Activated CD8-positive, alpha-beta memory T cell treated with anti-CD3 and anti-CD28 coated beads, Interleukin-2, amount 50 U/mL, for 4 hours (primary cell): ENCODE measurements at places on chromosomes 7 and 10.

GRCh38 chr7:65923316-65923715 is 50.4 kb downstream of the VKORC1L1 start:
- DNase-seq = no peak

- no peak for DNase-seq
These were observed 18.7 kb downstream of the HERPUD2 start for GRCh38 chr7:35676211-35676610.

DNA sequence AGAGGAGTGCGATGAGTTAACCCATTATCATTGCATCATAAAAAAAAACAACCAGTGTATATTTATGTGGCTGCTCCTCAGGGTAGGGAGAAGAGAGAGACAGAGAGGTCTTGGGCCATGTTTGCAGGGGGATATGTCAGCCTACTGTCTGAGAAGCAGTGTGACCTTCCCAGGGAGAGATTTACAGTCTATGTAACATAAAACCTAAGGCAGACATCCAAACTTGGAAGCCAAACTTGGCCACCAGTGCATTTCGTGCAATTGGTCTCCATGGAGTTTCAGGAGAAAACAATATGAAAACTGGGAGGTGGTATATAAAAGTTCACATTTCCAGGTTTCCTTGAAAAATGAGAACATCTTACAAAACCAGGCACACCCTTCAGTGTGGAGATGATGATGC is 85.9 kb upstream of the CXCL12 start:
- DNase-seq = no peak

- no peak for DNase-seq
These were observed 427.1 kb downstream of the GPAM start for GRCh38 chr10:111756217-111757061.

GRCh38 chr7:127446842-127447241 is 54.3 kb upstream of the ZNF800 start:
- DNase-seq = no peak

GRCh38 chr7:143444785-143445184 is 1.5 kb downstream of the TAS2R60 start:
- DNase-seq = no peak

DNA sequence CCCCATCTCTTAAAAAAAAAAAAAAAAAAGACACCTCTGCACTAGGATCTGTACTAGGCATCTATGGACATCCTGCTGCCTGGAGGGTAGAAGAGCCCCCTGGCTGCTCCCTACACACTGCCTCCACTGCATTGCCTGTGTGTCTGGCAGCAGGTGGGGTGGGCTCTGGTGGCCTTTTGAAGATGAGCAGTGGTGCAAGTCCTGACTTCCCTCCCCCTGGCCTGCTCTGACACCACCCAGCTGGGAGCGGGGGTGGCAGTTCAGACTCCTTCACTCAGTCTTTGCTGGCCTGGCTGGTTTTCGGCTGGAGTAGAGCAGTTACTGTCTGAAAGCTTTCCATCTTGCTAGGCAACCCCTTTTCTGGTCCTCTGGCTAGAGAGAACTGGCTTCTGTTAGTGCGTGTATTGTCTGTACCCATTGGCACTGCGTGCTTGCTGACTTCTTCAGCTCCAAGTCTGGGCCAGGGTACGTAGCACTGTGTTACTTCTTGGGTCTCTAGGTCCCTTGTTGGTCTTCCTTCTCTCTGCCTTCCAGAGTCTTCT is 17.6 kb downstream of the C10orf62 start:
- DNase-seq = no peak

DNA sequence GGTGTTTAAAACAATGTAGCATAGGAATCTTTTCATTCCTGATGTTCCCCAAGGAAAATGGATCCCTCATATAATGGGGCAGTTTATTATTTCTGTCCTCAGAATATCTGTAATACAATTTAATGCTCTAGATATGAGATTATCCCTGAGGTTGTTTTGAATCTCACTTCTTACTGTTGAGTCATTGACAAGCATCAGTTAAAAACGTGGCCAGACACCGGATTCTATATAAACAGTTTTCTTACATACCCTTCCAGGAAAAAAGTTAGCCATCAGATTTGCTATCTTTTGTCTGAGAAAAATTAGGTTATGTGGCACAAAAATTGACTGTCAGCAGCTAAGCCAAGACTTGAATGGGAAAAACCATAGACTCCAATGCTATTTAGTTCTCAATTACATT is 539.8 kb upstream of the CELF2 start:
- no peak for DNase-seq

DNA sequence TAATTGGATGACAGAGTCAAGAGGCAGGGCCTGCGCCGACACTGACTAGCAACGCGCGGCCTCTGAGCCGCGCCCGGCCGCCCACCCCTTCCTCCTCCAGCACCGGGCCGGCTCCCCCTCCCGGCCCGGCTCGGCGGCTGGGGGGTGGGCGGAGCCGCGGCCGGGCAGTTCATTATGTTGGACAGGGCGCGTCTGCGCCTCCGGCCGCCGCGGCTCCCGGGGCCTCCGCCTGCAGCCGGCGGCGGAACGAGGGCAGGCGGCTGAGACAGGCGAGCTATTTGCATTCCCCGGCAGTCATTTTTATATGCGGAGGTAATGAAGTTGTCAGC is 106.7 kb downstream of the SNX10 start:
- DNase-seq = peak; percentile 21

DNA sequence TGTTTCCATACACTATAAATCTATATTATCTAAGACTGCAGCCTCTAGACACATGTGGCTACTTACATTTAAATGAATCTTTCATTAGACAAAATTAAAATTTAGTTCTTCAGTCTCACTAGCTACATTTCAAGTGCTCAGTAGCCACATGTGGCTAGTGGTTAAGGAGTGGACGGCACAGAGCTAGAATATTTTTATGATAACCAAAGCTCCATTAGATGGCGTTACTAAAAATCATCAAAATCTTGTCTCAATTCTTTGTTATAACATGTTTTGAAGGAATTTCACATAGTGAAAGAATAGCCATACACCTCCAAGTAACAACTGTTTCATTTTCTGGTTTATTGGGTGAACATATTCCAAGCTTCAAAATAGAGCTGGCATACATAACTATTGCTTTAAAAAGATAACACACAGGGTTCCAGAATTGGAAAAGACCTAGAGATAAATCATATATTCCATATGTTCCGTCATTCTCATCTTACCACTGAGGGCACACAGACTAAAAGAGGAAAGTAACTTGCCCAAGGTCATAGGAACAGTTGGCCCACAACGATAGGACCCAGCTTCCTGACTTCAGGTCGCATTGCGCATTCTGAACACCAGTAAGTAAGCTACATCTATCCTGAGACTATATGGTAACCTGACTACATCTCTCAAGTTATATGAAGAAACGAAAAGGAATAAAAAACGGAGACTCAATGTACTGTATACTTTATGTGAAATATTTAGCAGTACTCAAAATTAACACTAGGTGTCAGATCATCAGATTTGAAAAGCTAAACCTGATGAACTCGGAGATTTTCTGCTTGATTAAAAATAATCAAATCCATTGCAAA is 66.6 kb downstream of the CAV1 start:
- DNase-seq = no peak

GRCh38 chr7:81195033-81195432 is 276.2 kb upstream of the SEMA3C start:
- no peak for DNase-seq

DNA sequence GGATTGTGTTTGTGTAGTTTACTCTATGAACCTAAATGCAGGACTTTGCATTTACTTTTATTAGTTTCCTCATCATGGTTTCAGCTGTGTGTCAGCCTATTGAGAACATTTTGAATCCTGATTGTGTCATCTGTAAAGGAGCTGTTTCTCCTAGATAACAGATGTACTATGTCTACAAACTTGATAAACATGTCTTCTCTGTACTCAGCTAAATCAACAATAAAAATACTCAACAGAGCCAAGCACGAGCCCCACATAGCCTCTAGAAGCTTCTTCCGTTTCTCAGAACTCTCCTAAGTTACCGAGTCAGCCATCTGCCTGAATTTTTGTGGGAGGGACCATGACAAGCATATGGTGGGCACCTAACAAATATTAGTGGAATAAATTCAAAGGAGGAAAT is 234.7 kb downstream of the SKAP2 start:
- no peak for DNase-seq

DNA sequence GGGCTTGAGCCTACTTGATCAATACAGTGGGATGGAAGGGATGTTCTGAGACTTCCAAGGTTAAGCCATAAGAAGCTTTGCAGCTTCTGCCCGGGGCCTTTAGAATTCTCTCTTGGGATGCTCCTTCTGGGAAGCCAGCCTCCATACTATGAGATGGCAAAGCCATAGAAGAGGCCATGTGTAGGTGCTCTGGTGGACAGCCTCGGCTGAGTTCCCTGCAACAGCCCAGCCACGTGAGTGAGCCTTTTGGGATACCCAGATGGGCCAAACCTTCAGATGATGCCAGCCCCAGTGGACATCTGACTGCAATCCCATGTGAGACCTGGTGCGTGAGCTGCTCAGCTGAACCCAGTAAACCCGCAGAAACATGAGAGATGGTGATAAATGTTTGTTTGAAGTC is 370.6 kb downstream of the RPS24 start:
- no peak for DNase-seq

GRCh38 chr7:47343061-47343455 is 238.9 kb downstream of the TNS3 start:
- DNase-seq = no peak

DNA sequence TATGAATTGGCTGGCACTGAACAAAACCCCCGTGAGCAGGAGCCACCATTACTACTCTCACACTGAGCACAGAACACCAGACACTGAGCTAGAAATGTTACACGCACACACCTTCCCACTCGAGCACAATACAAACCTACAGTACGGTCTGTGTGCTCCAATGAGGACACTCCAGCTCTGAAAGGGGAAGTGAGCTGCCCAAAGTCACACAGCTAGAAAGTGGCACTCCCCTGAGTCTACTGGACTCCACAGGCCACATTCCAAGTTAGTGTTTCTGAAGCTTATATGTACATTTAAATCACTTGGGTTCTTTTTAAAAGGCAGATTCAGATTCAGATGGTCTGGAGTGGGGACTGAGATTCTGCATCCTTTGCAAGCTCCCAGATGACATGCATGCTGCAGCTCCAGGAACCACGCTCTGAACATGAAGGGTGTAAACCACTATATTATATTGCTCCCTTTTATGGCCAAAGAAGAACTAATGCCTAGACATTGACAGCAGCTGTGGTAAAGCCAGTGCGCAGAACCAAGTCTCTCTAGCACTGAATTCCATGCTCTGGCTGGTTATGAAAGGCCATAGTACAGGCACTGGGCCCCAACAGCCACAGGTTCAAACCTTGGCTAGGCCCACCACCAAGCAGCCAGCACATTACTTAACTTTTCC is 77.1 kb downstream of the FRMPD2 start:
- no peak for DNase-seq

- DNase-seq = no peak
These were observed 556.8 kb upstream of the GALNT17 start for GRCh38 chr7:70574970-70575799.

- DNase-seq = no peak
These were observed 325.9 kb downstream of the GFRA1 start for GRCh38 chr10:115947104-115947503.

- DNase-seq = no peak
These were observed 33.3 kb downstream of the OR13A1 start for GRCh38 chr10:45282061-45282460.

- DNase-seq = no peak
These were observed 17.9 kb downstream of the ZNF488 start for GRCh38 chr10:47366181-47366631.

GRCh38 chr10:78261291-78261690 is 227.6 kb downstream of the RPS24 start:
- DNase-seq = no peak

DNA sequence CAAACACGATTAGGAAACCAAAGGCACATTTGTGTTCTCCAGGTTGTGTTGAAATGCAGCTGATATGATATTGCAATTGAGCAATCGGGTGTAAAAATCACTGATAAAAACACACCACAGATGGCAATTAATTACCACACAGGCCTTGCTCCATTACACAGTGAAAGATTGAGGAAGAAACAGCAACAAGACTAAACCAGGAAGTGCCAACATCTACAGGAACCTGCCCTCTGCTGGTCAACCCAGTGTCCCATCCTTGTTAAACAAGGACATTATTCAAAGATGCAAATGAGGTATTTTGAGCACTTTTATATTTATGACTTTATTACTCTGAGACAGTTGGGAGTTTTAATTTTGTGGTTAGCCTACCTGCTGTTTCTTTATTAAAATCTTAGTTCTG is 765.6 kb upstream of the GHITM start:
- no peak for DNase-seq

DNA sequence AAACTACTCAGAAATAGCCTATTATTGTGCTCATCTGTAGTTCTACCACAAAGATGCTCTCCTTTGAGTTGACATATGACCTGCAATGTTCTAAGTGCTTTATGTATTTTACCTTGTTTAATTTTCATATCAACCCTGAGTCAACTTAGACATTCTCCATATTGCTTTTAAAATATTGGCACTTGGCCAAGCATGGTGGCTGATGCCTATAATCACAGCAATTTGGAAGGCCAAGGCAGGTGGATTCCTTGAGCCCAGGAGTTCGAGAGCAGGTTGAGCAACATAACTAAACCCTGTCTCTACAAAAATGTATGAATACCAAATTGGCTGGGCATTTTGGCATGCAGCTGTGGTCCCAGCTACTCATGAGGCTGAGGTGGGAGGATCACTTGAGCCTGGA is 50.6 kb downstream of the PRKG1 start:
- no peak for DNase-seq

GRCh38 chr7:114086914-114087652 is 168.3 kb upstream of the PPP1R3A start:
- DNase-seq = no peak

GRCh38 chr10:130333185-130333584 is 197.0 kb downstream of the GLRX3 start:
- no peak for DNase-seq

- no peak for DNase-seq
These were observed 242.8 kb downstream of the GLI3 start for GRCh38 chr7:41994036-41994745.

DNA sequence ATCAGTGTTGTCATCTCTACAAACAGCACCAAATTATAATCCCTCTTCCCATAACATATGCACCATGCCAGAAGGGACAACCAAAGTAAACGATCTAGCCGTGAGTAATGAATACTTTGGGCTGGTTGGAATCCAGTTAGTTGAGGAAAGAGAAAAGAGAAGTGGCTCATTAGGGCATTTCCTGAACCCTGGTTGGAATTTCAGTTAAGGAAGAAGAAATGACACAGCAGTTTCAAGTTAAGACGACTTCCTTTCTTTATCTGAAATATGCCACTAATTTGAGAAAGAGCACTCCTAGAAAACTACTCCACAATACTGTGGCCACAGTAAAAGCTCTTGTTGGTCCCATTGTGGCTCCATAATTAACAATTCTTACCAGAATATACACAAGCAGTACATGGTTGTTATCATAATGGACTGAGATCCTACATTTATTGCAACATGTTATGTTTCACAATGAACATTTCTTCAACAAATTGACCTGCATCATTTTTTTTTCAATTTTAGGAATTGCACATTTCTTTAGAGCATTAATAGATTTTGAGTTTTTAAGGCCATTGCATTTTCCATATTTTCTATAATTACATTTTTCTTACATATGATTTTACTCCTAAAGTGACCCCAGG is at the start of gene TFEC:
TSS of gene TFEC (minus strand) at position 113 of the 626 bp plus-strand sequence. CDS start 46,322 bp downstream, outside the sequence.
- no peak for DNase-seq
